ENCODE measurements at places on chromosomes 6 and 20. TPM values are rescaled to one million over a fixed set of nuclear protein-coding genes. Genes with fewer than 3 reads are reported as not detected.

Gene LY6G6C
- polyA plus RNA-seq = not detected

Gene PHACTR3
- polyA plus RNA-seq = 0.36 TPM

Gene BMP5
- not detected for polyA plus RNA-seq

Gene C6orf52
- polyA plus RNA-seq = 9.3 TPM

Gene SUPT3H
- polyA plus RNA-seq = 2.6 TPM

Gene FAM217A
- polyA plus RNA-seq = 0.09 TPM

Gene TBX18
- polyA plus RNA-seq = not detected

Gene RAB5IF
- 246 TPM for polyA plus RNA-seq

Gene DLL1
- 0.12 TPM for polyA plus RNA-seq

Gene TOX2
- polyA plus RNA-seq = 7.4 TPM

Gene RREB1
- polyA plus RNA-seq = 7.1 TPM

Gene HLA-B
- polyA plus RNA-seq = 3,603 TPM

Gene PPP1R16B
- 67.9 TPM for polyA plus RNA-seq

Gene LY6G6D
- polyA plus RNA-seq = not detected

Gene MCHR2
- not detected for polyA plus RNA-seq

Gene RPS10
- 1,554 TPM for polyA plus RNA-seq

Gene CLPSL2
- not detected for polyA plus RNA-seq

Gene SPEF1
- not detected for polyA plus RNA-seq

Gene PACRG
- polyA plus RNA-seq = not detected

Gene EFCAB8
- polyA plus RNA-seq = 0.05 TPM

Gene SERINC3
- 59.0 TPM for polyA plus RNA-seq
